GDM1 (cell line): ENCODE measurements at places on chromosomes 5 and 9.

- no peak for DNase-seq
Measured at GRCh38 chr9:32351845-32352244, 32.6 kb upstream of the ACO1 start.

DNA sequence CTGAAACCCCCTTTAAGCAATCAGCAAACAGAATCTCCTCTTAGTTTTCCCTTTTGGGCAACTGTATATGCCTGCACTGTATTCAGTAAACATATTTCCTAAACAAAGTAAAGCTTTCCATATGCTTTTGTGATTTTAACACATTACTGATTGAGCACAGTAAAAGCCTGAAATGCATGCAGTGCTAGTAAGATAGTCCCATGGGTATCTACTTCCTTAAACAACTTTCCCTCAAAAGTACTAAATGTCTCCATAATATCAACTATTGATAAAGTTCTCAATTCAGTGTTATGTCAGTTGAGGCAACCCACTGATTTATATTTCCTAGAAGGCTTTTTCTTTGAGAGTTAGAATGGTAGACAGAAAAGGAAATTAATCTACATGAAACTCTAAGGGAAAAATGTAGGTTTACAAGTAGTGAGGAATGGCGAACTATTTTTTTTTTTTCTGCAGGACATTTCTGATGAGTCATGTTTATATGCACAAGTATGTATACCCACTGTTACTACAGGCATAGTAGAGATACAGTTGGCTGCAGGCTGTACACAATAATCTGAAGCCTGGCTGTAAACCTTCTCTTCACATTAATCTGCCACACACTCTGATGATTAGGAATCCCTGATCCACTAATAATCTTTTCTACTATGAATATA is 31.2 kb upstream of the CEP120 start:
- DNase-seq, result no peak

DNA sequence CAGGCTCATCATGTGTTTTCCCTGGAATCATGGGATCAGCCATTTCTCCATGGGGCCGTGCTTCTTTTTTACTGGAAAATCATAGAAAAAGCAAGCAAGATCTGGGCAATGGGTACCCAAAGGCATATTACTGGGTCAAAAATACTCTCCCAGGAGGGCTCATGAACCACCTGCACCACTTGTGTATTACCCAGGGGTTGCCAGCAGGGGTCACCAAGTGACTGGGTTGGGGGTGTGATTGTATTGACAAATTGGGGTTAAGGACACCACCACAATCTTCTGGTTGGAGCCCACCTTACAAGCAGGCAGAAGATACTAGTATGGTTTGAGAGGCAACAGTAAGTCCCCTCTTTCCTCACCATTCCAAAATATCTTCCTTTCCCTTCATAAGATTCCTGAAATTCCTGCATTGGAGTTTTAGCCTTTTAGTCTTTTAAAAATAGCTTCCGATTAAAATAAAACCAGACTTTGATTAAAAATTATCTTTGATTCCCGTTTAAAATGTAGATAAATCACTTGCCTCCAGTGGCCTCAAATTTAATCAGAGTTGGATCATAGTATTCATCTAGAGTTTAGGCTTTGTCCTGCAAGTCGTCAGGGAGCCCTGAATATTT is 603.3 kb downstream of the KIF4B start:
- no peak for DNase-seq

GRCh38 chr9:27632254-27632653 is 59.0 kb upstream of the C9orf72 start:
- DNase-seq, result no peak

GRCh38 chr5:75012748-75013147 is 39.6 kb downstream of the GCNT4 start:
- DNase-seq, result no peak

DNA sequence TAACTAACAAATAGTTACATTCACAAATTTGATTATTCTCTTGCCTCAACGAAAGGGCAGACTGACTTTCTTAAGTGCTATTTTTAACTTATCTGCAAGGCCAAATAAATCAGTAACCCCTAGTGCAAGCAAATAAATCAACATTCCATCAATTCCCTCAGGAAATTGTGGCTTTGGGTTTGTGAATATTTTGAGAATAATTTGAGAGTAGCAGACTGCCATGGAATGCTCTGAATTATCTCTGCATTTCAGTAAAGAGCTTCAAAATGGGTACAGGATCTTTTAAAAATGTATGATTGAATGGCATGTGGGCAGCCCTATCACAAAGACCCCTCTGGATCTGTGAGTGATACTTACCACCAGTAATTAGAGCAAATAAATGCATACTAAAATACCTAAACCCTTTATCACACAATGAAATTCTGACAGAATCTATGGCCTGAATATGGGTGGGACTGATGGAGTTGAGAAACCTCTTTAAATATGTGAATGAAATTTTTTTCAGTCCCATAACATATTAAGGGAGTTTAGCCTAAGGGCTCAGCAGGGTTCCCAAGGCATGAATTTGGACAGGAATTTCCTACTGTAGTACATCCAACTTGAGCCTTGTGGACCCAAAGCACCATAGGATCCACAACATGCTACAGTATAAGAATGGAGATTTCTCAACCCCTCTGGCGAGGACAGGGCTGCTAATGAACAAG is 92.5 kb upstream of the ITGA2 start:
- DNase-seq, result no peak

DNA sequence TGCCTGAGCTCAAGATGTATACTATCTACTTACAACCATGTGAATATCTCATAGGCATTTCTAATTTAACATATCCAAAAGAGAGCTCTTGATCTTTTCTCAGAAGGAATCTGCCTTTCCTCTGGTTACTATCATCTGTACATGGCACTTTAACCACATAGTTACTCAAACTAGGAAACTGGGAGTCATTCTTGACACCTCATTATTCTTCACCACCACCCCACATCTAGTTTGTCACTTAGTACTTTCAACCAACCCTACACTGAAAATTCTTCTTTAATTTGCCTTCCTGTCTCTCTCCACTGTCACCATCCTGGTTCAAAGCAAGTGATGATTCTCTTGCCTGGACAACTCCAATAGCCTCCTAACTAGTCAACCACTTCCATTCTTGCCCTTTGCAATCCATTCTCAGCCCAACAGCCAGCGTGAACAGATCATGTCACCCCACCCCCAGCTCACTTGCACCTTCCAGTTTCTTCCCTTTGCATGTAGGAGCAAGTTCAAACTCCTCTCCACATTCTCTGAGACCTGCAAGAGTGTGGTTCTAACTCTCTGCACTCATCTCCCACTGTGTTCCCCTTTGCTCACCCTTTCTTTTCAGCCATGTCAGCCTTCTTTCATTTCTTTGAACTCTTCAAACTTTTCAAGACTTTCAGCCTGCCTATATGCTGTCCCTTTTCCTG is 17.3 kb upstream of the SMAD5 start:
- DNase-seq, result no peak

DNA sequence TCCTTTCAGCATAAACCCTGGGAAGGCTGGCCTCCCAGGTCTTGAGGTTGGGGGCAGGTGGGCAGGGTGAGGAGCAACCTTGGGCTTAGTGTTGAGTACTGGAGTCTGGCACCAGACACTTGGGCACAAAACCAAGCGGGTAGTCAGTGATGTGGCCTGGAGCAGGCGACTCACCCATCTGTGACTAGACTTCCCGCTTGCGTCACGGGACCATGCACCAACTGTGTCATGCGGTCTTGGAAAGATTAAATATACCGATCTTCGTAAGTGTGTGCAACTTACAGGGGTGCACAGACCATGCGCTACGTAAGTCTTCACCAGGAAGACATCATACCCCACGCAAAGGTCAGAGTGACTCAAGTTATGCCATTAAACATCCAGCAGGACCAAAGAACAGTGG is 304.4 kb upstream of the IRX4 start:
- no peak for DNase-seq

DNA sequence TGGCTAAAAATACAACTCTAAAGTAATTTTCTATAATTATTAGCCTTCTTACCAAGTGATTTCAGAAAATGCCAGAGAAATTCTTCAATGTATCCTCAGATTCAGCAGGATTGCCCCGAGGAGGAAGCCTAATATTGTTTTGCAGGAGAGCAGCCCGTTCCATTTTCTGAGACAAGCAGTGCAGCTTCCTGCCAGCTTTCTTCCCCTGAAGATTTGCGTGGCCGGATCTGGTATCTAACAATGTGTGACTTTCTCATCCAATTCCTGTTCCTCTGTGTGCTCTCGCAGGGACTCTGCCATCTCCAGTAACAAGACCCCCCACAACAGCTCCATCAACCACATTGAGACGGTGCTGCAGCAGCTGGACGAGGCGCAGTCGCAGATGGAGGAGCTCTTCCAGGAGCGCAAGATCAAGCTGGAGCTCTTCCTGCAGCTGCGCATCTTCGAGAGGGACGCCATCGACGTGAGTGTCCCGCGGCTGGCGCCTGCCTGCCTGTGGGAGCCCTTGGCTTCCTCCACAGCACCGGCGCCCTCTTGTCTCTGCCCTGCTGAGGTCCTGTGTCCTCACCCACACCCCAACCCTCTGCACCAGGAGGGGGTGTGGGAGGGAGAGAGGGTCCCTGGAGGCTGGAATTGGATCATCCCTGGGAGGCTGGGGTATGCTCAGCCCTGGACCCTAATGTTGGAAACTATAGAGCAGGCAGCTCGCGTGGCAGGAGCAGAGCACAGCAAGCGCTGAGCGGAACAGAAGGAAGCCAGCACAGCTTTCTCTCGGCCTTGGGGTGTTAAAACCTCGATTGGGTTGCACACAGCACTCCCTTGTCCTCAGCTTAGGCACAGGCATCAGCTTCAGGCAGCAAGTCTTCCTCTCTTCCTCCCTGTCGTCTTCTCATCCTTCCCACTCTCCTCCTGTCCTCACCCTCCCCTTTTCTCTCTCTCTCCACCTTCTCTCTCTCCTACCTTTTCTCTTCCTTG is 216.2 kb downstream of the TRIO start:
- no peak for DNase-seq

DNA sequence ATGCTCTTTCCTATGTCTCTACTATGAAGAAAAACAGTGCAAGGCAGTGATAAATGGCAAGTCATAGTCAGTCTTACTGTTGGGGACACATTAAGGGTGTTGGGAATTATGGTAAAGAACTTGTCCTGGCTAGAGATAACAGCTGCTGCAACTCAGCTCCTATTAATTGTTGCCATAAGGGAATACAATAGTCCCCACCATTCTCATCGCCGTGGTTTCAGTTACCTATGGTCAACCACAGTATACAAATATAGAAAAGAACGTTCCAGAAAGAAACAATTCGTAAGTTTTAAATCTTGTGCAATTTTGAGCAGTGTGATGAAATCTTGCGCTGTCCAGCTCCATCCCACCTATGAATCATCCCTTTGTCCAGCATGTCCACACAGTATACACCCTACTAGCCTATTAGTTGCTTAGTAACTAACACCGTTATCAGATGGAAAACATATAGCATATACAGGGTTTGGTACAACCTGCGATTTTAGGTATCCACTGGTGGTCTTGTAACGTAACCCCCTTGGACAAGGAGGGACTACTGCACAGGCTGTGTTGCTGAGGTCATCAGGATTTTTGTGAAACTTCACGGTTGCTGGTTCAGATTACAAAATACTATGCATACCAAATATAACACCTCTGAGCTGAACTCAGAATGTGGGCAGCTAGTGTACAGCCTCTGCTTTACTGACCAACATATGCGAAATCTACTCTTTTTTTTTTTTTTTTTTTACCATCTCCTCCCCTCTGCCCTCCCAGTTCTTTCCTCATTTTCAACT is 53.5 kb downstream of the ZFR start:
- DNase-seq, result no peak
